ENCODE measurements at places on chromosomes 6 and 20.

- no peak for DNase-seq
Observed at GRCh38 chr6:87879132-87879861, 168.3 kb upstream of the SPACA1 start.

DNA sequence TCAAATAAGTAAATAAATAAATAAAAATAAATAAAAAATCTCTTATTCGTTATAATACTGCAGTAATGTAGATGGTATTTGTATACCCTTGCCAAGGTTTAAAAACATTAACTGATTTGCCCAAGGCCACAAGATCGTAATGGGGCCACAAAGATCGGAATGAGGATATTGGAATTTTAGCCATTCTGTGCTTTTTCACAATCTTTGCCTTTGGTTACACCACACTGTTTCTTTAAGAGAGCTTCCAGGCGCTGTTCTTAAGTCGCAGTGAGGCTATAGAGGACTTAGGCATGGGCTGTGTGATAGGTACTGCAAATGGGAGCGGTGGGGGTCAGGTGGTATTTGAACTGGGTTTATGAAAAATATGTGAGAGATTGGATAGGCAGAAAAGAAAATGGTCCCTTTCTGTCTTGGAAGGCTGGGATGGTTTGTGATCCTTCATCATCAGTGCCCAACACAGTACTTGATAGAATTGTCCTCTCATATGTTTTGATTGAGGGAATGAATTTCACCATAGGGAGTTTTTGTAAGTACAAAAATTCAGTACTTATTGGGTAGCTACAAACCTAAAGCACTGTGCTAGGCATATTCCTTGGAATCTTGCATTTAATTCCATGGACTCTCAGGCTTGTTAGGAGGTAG is 1.4 kb downstream of the NUS1 start:
- no peak for DNase-seq

GRCh38 chr6:151488226-151488625 is 5.6 kb upstream of the CCDC170 start:
- DNase-seq, result no peak

GRCh38 chr6:118391086-118391485 is 157.0 kb upstream of the PLN start:
- DNase-seq, result peak; percentile 41

DNA sequence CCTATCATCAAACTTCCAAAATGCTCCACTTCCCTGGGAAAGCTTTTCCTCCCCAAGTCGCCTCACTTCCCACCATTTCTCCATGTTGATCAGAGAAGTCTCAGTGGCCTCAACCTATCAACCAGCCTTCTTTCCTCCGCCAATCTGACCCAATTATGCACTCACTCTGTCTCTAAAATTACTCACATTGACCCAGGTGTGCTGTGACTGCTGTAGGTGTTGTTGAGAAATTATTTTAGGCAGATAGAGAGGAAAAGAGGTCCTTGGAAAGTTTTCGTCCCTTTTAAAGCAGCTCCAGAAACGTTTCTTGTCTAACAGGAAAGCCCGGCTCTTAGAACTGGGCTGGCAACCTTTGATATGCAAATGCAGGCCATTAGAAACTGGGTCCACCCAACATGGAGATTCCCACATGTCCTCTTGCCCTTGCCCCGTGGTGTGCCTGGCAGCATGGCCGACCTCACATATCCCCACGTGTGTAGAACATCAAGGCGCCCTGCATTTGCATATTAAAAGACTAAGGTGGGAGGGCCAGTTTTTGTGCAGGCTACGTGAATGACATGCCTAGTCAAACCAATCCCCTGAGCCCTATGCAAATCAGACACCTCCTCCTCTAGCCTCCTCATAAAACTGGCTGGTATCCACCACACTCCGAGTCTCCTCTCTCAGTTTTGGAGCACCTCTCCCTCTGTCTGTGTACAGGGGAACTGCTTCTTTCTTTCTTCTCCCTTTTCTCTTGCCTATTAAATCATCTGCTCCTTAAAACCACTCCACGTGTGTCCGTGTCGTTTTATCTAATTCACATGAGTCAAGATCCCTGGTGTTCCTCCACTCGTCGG is 12.9 kb downstream of the IPCEF1 start:
- DNase-seq, result peak; percentile 39

DNA sequence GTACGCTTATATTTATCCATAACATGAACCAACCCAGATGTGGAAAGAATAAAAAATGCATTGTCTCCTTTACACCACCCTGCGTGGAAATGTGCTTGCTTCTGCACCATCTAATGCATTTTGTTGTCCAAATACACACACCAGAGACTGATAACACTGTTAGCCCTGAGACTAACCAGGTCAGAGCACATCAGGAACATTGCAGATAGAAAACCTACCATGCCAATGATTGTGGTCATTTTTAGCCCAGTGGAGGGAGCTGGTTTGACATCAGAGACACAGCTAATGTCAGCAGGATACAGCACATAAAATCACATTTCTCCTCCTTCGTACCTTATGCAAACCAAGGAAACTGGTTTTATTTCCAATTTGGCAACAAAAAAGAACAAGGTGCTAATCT is 528.7 kb downstream of the DOK5 start:
- DNase-seq, result no peak
